ENCODE measurements at places on chromosomes 11 and 22.

DNA sequence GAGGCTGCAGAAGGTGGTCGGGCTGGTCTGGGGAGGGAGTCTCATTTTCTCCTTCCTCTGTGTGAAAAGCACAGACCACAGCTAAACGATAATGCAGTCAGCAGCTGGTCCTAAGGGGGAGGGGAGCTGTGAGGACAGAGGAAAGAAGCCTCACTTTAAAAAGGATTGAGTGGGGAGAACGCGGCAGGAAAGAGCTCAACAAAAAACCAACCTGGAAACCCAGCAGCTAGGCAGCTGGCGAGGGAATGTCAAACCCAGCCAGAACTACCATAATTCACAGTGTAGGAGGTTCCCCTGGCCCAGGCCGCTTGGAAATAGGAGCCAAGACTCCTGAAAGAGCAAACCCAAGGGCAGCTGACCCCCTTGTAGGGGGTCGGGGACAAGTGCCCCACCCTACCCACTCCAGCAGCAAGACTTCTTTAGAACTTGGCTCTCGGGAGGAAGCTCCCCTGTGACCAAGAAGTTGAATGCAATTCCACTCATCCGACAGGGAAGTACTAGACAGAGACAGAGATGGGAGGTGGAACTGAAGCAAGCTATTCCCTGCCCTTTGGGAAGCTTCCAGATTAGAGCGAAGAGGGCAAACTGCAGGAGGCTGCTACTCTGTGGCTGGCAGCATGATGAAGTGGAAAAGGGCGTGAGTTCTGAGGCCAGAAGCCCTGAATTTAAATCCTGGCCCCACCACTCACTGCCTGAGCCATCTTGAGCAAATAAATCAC is 16.5 kb upstream of the DGKZ start:
- DNase-seq: no peak

GRCh38 chr22:19619144-19620009 is 94.9 kb upstream of the SEPTIN5 start:
- no peak for DNase-seq

- DNase-seq: no peak
Observed at GRCh38 chr11:134575504-134576230, 163.6 kb upstream of the B3GAT1 start.

GRCh38 chr22:27462190-27462589 is 339.4 kb downstream of the MN1 start:
- no peak for DNase-seq

- DNase-seq: no peak
Observed at GRCh38 chr11:82830746-82831145, 69.5 kb downstream of the PRCP start.

- DNase-seq: no peak
Observed at GRCh38 chr22:37403267-37403960, 23.9 kb downstream of the ELFN2 start.

DNA sequence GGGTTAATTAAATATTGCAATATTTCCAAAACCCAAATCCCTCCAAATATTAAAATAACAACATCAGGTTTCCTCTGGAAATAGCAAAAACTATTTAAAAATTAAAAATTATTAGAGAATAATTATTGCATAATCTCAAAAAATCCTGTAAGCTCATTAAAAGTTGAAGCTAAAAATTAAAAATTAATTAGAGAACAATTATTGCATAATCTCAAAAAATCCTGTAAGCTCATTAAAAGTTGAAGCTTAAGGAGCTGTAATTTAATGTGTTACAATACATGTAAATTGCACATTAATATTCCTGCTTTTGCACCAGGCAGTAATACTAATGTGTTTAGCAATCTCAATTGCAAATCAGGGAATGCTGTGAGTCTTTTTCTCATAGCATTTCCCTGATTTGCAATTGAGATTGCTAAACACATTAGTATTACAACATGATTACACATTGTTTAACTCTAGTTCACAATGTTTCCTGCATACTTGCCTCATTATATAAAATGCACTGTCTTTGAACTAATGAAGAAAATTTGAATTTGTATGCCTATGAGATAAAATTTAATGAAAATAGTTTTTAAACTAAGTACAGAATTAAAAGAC is 247.7 kb downstream of the GUCY1A2 start:
- DNase-seq: no peak

GRCh38 chr22:44999231-44999630 is 10.6 kb downstream of the PHF21B start:
- no peak for DNase-seq

- DNase-seq: no peak
Observed at GRCh38 chr11:39617971-39618370, 1841.5 kb downstream of the LRRC4C start.

- no peak for DNase-seq
Observed at GRCh38 chr11:116414357-116414880, 358.4 kb downstream of the BUD13 start.

GRCh38 chr11:123577081-123577598 is 77.3 kb downstream of the SCN3B start:
- DNase-seq: peak; percentile 43

DNA sequence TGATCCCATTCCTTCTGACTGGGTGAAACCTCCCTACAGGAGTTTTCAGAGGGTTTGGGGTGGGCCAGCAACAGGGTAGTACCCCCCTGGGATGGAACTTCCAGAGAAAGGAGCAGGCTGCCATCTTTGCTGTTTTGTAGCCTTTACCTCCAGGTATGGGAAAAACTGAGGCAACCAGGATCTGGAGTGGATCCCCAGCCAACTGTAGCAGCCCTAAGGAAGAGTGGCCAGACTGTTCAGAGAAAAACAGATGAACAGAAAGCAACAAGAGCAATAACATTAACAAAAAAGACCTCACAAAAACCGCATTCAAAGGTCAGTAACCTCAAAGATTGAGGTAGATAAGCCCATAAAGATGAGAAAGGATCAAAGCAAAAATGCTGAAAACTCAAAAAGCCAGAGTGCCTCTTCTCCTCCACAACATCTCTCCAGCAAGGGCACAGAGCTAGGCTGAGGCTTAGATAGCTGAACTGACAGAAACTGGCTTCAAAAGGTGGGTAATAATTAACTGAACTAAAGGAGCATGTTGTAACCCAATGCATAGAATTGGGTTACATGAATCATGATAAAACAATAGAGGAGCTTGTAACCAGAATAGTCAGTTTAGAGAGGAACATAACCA is 1288.6 kb upstream of the CNTN5 start:
- DNase-seq: no peak

GRCh38 chr11:74492084-74492483 is 1.4 kb downstream of the LIPT2 start:
- DNase-seq: no peak

DNA sequence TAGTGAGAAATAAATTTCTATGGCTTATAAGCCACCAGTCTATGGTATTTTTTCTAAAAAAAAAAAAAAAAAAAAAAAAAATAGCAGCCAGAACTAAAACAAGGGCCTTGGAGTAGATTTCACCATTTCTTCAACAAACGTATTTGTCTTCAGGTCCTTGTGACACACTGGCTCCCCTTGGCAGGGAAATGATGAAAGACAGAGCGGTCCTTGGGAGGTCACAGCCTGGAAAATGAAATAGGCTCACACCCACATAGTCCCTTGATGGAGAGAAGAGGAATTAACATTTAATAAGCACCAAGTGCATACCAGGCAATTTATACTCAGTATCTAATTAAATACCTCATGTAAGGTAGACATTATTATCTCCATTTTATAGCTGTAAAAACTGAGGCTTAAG is 25.7 kb upstream of the ACER3 start:
- DNase-seq: no peak

DNA sequence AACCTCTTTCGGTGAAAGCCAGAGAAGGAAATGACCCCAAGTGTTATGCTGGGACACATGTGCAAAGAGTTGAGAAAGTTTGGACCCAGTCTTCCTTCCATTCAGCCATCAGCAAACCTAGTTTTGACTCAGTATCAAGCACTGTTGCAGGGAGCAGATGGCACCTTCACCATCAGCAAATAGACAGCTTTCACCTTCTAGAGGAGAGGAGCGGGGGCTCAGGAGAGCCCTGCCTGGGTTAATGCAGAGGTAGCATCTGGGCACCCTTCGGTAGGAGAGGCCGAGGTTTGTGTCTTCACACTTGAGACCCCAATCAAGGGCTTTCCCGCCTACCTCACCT is 16.2 kb upstream of the MFRP start:
- DNase-seq: no peak

- DNase-seq: no peak
Observed at GRCh38 chr22:28937206-28938025, 54.0 kb downstream of the ZNRF3 start.

DNA sequence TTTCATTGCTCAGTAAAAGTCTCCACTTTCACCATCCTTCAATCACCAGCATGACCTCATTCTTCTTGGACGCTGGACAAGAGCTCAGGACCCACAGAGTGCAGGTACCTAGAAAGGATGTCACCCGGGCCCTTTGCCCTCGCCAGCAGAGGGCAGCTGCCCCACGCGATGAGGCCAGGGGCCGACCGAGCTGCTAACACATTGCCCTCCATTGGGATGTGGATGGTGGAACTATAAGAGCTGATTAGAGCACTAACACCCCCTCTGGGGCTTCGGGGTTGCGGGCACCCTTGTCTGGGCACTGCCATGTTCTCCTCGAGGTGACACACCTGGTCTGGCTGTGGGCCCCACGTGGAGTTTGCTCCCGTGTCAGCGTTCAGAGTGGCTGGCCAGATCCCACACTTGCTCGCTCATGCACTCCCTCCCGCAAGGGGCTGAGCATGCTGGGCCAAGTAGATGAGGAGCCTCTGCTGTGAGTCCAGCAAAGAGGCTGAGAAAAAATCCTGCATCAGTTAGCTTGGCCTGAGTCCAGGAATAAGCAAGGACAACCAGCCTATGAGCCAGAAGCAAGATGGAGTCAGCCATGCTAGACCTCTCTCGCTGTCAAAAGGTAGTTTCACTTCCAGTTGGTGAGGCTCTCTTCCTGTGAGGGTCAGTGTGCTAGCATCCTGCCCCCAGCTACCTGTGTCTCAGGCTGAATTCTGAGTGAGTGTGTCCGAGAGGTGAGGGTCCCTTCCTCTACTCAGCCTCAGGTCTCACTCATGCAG is 9.8 kb downstream of the KRTAP5-6 start:
- DNase-seq: no peak

- no peak for DNase-seq
Observed at GRCh38 chr11:91860661-91861060, 364.0 kb upstream of the FAT3 start.

DNA sequence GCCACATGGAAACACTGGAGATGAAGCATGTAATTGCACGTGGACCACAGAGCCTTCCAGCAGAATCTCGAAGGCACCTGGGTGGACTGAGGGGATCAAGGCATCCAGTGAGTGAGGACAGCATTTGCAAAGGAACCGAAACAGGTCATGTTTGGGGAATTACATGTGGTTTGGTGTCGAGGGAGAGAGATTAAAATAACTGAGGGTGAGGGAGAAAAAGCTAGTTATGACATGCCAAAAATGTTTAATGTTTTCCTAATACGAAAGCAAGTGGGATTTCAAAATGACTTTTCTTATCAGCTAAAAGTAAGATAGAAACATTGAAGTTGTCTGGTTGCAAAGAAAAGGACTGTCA is 157.1 kb downstream of the BLID start:
- DNase-seq: peak; percentile 21

DNA sequence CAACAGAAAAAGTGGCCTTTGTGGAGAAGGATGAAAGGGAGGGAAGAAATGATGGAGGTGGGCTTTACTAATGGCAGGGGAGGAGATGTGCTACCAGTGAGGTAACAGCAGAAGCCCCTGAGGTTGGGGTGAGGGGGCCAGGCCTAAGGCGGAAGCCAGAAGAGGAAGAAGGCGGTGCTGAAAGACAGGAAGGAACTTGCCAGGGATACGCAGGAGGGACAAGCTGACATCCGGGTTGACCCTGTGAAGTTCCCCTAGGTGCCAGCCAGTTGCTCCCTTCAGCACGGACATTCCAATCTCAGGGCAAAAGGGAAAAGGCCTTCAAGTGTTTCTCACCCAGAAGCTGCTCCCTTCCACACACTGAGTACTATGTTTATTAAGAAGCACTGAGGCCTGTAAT is 2.3 kb upstream of the TIRAP start:
- DNase-seq: no peak

GRCh38 chr11:95486979-95487378 is 256.0 kb upstream of the SESN3 start:
- DNase-seq: no peak

- no peak for DNase-seq
Observed at GRCh38 chr22:17268501-17269223, 49.4 kb upstream of the ADA2 start.

DNA sequence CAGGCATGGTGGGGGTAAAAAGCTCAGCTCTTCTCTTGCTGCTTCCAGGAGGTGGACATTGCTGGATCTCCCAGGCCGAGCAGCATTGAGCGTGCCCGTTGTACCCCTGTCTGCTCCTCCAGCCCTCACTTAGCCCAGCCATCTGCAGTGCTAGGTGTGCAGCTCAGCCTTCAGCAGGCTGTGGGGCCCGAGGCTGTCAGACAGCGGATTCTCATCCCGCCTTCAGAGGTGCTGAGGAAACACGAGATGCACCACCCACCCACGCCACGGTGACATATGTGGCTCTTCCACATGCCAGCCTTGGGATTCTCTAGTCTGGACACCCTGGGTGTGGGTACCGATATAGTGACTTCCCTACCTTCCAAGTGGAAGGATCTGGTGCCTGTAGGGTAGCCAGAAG is 48.9 kb upstream of the NECTIN1 start:
- DNase-seq: no peak

- DNase-seq: no peak
Observed at GRCh38 chr11:100970283-100971164, 159.1 kb downstream of the PGR start.

DNA sequence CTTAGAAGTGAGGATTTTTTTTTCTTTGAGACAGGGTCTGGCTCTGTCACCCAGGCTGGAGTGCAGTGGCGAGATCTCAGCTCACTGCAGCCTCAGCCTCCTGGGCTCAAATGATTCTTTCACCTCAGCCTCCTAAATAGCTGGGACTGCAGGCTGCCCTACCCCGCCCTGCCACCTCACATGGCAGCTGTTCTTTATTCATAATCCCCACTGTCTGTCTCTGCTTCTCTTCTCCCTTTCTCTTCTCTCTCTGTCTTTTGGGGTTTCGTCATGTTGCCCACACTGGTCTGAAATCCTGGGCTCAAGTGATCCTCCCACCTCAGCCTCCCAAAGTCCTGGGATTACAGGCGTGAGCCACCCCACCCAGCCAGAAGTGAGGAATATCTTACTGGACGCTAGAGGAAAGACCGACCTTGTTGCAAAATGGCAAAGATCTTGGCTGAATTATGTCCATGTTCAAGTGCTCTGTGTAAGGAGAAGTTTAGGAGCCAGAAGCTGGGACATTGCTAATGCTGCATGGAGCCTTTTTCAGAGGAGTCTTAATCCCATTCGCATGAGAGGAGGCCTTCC is 21.9 kb downstream of the KRTAP5-5 start:
- DNase-seq: no peak

GRCh38 chr11:68340003-68340767 is 27.8 kb downstream of the LRP5 start:
- DNase-seq: no peak

- DNase-seq: peak; percentile 23
Observed at GRCh38 chr11:125224391-125225021, 60.0 kb downstream of the PKNOX2 start.

All from IMR-90 (cell line).